ENCODE measurements at places on chromosomes 2 and 18.

GRCh38 chr2:144162652-144163051 lies 357.3 kb downstream of the ZEB2 start:
- DNase-seq, result no peak

GRCh38 chr18:66156946-66157687 lies 406.3 kb downstream of the CDH7 start:
- DNase-seq, result no peak

DNA sequence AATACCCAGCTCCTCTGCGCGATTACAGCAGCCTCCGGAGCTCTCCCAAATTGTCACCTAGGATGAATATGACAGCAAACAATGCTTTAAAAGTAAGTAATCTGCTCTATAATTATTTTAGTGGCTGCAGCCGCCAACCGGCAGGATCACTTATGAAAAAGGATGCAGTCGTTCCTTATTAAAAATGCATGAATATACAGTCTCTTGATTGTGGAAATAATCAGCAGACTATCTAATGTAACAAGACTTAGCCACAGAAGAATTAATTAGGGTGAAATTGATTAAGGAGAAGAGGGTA lies 71.8 kb upstream of the STPG4 start:
- DNase-seq, result no peak

- no peak for DNase-seq
Observed at GRCh38 chr18:61093965-61094364, 239.3 kb upstream of the CDH20 start.

- DNase-seq, result no peak
Observed at GRCh38 chr2:236871500-236872001, 214.1 kb upstream of the COPS8 start.

GRCh38 chr2:10378189-10378588 lies 69.9 kb downstream of the ODC1 start:
- DNase-seq, result no peak

Data from stimulated activated CD8-positive, alpha-beta memory T cell treated with anti-CD3 and anti-CD28 coated beads, Interleukin-15, amount 100 ng/mL, for 24 hours (primary cell).